ENCODE measurements at places on chromosomes 6 and 20.

DNA sequence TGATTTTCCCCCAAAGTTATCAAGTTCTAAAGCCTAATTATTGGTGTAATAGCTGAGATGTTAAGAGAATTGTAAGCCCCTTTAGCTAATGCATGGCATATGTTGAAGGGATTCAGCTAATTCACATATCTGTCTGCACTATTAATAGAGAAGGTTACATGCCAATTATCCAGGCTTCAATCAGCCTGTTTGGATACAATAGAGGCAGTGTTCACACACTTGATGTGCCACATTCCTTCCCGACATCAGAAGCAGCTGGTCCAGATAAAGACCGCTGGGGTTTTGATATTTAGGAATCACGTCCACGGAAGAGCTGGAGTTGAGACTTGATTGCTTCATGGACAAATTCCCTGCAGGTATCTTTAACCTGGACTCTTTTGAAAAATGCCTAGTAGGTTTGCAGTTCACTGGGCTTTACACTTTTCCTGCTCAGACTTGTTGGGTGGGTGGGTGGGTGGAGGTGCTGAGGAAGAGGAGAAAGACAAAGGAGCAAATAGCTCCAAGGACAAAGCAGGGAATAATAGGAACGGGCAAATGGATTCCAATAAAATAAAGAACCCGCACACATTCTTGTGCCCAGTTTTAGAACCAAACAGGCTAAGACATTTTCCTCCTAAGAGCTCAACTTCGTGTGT is 142.6 kb upstream of the ZNF217 start:
- DNase-seq = no peak

DNA sequence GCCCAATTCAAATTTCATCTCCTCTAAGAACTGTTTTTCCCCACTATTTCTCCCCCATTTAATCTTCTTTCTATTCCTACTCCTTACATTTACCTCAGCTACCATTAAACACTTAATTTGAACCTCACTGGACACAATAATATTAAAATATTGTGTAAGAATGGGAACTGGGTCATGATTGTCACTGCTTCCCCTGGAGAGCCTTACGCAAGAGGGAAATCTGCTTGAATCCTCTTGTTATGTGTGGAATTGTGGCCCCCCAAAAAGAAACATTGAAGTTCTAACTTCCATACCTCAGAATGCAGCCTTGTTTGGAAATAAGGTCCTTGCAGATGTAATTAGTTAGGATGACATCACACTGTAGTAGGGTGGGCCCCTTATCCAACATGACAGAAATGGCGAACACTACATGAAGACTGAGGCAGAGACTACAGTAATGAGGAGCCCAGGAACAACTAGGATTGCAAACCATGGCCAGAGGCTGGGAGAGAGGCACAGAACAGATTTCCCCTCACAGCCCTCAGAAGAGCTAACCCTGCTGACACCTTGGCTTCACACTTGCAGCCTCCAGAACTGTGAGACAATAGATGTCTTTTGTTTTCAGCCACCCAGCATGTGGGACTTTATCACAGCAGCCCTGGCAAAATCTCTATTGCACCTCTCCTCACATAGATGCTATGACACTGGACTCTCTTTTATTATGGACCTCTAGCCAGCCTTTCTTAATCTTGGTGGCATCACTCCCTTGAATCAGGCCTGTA is 29.9 kb downstream of the HIVEP2 start:
- no peak for DNase-seq

DNA sequence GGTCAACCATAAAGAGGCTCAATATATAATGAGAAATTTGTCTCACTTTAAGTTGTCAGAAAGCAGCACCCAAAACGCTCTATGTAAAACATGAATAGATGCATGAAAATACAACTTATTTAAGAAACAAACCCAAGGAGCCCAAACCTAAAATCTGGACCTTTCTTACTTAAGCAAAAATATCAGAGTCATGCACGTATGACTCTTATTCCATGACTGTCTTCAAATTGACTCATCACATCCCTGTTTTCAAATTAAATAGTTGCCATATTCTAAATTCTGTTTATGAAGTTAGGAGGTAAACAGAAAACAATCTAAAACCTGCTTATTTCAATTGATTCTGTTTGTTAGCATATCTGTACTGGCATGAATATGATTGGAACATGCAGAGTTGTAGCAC is 42.1 kb downstream of the ANKRD6 start:
- no peak for DNase-seq

- DNase-seq = no peak
Observed at GRCh38 chr6:144066741-144067484, 28.5 kb downstream of the SF3B5 start.

DNA sequence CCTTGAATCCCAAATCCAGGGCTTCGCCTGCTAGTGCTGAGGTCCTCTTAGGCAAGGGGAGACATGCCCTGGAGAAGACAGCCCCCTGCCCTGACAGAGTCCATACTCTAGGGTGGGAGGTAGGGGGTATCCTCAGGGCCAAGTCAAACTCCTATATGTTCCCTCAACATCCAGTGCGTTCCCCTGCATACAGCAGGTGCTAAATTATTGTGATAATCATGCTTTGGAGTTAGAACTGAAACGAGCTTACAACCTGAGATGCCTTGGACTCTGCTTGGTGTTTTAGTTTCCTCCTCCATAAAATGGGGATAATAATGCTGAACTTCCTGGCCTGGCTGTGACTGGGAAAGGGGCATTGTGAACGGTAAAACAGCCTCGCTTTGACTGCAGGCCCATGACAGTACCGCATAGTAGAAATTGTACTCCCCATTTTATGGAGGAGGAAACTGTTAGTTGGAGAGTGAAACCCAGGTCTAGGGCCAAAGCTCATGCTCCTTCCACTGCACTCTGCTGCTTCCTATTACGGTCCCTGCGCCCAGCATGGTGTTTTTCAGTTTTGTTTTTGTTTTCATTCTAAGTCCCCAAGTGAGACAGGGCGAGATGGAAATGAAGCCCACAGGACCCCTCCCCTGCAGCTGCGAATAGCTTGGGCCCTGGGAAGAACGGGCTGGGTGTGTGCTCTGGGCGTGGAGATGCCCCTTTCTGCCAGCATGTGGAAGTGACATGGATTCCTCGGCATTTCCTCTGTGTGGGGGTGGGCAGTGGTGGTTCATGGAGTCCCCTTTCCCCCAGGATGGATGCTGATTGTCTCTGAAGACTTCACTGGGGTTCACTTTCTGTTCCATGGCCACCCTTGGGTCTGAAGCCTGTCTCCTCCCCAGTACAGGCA is 162.5 kb downstream of the VEGFA start:
- DNase-seq = no peak

DNA sequence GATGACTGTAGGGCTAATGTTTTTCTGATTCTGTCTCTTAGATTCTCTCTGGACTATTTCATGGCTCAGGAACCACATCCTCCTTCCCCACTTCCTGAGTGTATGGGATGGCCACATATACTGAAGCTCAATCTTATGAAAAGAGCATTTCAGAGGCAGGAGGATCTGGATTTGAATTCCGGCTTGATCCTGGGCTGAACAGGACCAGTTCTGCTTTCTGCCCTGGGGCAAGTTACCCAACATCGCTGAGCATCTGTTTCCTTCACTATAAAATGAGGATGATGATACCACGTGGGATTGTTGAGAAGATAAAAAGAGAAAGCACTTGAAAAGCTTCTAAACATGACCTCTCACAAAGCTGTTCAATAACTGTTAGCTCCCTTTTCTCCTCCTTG is 168.4 kb upstream of the TNFAIP3 start:
- DNase-seq = no peak

DNA sequence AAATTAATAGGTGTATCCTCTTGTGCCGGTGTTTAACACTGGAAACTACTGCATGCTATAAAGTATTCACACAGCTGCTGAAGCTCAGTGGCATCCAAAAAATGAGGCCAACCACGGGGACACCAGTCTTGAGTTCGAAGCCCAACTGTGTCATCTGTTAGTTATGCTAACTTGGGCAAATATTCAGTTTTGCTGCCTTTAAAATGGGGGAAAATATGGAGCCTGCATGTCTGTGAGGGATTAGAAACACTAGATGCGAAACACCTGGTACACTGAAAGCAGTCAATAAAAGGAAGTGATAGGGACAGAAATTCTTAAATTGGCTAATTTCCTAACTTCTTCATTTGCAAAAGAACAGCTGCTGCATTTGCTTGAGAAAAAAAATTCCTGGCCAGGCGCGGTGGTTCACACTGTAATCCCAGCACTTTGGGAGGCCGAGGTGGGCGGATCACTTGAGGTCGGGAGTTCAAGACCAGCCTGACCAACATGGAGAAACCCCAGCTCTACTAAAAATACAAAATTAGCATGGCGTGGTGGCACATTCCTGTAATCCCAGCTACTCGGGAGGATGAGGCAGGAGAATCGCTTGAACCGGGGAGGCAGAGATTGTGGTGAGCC is 36.6 kb upstream of the MLIP start:
- DNase-seq = no peak

GRCh38 chr6:44342052-44342451 is 398 bp upstream of the SPATS1 start:
- DNase-seq = no peak

DNA sequence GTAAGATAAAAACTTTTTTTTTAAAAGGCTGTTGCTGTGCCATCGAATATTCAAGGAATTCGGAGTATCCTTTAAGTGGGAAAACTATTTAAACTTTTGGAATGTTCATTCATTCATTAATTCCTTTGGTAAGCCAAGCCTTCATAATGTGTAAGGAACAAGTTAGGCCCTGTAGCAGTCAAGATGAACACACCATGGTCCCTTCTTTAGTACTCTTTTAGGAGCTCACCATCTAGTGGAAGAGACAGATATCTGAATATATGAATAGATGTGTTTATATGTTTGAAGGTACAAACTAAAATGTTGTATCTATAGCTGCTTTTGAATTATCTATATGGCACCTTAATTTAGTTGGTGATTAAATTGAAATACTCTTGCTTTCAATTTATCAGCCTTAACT is 5.8 kb downstream of the SPO11 start:
- no peak for DNase-seq

DNA sequence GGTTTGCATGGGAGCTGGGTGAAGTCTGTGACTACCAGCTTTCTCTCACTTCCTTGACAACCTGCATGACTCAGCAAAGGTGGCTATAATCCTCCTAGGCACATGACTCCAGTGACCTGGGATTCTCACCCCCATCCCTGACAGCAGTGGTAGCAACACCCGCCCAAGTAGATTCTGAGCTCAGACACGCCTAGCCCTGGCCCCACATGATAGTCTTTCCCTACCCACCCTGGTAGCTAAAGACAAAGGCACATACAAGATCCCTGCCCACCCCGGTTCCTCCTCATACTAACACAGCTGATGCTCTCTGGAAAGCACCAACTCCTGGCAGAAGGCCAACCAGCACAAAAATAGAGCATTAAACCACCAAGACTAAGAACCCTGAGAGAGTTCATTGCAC is 25.9 kb upstream of the CRISP1 start:
- DNase-seq = no peak

Measured in mesothelial cell of epicardium (in vitro differentiated cells).